Stimulated activated CD8-positive, alpha-beta memory T cell treated with anti-CD3 and anti-CD28 coated beads, Interleukin-4, amount 100 ng/mL, for 4 hours (primary cell): ENCODE measurements at places on chromosomes 2 and 18.

GRCh38 chr2:33084433-33084832 is 137.7 kb downstream of the LTBP1 start:
- no peak for DNase-seq

DNA sequence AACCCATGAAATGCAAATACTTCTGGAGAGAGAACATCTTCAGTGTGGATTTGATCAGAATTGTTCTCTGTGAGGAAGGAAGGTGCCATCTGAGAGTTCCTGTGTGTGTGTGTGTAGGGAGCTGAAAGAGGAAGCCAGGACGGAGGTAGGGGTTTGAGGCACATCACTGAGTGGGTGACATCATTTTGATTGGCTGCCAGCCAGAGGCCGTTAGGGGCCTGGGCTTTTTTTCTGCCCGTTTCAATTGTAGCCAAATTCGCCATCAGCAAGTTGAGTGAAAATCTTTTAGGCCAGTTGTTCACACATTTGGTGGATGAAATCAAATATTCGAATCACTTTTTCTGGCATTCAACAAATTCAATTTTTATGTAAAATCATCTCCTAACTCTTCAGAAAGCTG is 48.9 kb downstream of the TSN start:
- no peak for DNase-seq

DNA sequence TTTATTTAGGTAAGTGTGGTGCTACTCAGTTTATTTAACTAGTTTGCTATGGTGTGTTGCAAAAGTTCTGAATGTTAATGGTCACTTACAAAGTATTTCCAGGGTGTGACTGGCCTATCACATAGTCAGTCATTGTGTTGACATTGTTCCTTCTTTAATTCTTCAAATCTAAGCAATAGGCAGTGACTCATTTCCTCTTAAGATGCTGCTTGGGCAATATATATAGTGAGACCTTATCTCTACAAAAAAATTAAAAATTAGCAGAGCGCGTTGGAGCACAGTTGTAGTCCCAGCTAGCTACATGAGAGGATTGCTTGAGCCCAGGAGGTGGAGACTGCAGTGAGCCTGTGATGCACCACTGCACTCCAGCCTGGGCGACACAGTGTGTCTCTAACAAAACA is 5.8 kb upstream of the CCDC88A start:
- DNase-seq, result no peak

- no peak for DNase-seq
Measured at GRCh38 chr18:24470805-24471204, 10.4 kb downstream of the HRH4 start.

GRCh38 chr2:120647487-120647886 is 88.2 kb upstream of the GLI2 start:
- no peak for DNase-seq

GRCh38 chr2:127175041-127175721 is 44.9 kb downstream of the CYP27C1 start:
- no peak for DNase-seq

- no peak for DNase-seq
Measured at GRCh38 chr2:130376433-130377293, 20.8 kb downstream of the PTPN18 start.

- DNase-seq, result no peak
Measured at GRCh38 chr2:238787501-238787900, 60.4 kb upstream of the TWIST2 start.

- DNase-seq, result no peak
Measured at GRCh38 chr2:85668009-85668856, at the start of gene SFTPB. Gene SFTPB (minus strand): TSS chr2:85668199. CDS start chr2:85668183, 16 bp downstream.

DNA sequence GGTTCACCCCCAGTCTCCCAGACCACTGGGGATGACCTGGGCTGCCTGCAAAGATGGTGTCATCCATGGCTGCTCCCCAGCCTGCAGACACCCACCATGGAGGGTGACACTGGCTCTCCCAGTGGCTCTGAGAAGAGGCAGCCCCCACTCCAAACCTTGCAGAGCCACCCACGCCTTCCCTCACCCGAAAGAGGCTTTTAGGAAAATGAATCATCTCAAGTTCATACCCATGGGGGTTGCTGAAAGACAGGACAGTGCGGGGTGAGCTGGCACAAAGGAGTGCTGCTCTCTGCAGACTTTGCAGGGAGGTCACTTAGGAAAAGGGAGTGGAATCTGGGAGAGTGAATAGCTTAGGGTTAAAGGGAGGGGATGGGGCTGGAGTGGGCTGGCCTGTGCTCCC is 36.4 kb downstream of the MPHOSPH10 start:
- DNase-seq, result no peak

GRCh38 chr2:8491296-8492027 is 190.4 kb upstream of the ID2 start:
- DNase-seq, result no peak

DNA sequence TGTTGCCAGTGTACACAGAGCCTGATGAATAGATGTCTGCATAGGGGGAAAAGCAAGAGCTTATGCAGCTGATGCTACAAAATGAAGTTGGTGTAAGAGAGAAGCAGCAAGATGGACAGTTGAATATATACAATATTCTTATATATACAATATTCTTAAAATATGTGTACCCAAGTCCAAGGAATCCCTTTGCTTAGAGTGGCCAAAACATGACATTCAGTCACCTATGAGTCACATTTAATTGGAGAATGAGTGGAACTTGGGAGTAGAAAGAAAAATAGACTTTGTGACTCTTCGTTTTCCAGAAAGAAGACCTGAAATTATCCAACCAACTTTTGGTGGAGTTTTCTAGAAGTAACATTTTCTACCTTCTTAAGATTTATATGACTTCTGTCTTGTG is 81.8 kb downstream of the SCN9A start:
- DNase-seq, result no peak

DNA sequence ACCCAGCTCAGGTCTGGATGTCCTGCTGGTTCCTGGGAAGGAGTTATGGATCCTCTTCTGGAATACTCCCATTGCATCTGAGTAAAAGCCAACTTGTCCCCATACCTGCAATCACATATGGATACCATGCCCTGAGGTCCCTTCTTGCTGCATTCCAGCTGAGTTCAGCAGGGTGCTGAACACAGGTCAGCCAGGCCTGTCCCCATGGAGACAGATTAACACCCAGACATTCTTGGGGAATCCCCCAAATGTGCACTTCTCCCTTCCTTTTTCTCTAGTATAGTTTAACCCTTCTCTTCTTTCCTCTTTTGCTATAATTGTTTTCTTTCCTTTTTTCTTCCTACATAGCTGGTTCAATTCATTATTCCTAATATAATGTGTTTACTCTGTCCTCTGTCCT is 799.6 kb upstream of the HS6ST1 start:
- DNase-seq, result no peak

- DNase-seq, result no peak
Measured at GRCh38 chr18:21682371-21683051, 22.1 kb downstream of the ABHD3 start.

- no peak for DNase-seq
Measured at GRCh38 chr2:26430826-26431225, 29.1 kb downstream of the DRC1 start.

DNA sequence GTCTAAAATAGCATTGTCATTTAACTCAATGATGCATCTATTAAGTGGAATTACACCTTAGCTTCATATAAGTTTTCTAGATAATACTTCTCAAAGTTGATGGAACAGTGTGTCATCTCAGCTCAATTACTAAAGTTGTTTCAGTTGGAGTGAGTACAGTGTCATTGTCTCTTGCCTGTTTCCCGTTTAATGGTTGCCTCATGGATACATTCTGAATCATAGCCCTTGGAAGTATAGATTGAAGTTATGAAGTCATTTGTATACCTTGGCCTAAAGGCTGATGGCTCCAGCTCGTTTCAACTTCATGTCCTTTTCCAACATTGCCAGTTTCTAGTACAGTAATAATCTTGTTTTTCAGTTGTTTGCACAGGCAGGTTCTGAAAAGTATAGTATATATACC is 130.5 kb upstream of the NOSTRIN start:
- DNase-seq, result no peak

- DNase-seq, result no peak
Measured at GRCh38 chr2:37627710-37628109, 43.7 kb downstream of the CDC42EP3 start.

GRCh38 chr18:10417191-10417590 is 37.2 kb upstream of the APCDD1 start:
- DNase-seq, result no peak

GRCh38 chr2:176781570-176782217 is 430.9 kb upstream of the HNRNPA3 start:
- no peak for DNase-seq
